Lung (tissue), 17 donors: ENCODE measurements at places on chromosomes 2 and 18. TPM values are rescaled to one million over a fixed set of nuclear protein-coding genes. Genes with fewer than 3 reads are reported as not detected.

Gene KCTD18
- 14.1 TPM for total RNA-seq

Gene TCF4
- total RNA-seq = 111 TPM

Gene CLEC4F
- total RNA-seq = 0.31 TPM

Gene ALMS1
- 58.0 TPM for total RNA-seq

Gene G6PC2
- not detected for total RNA-seq

Gene INHBB
- 0.97 TPM for total RNA-seq

Gene AQP4
- 490 TPM for total RNA-seq

Gene RFX8
- total RNA-seq = 0.88 TPM

GRCh38 chr18:22186484-22186971, 17.1 kb downstream of the GATA6 start:
- no peak for DNase-seq

DNA sequence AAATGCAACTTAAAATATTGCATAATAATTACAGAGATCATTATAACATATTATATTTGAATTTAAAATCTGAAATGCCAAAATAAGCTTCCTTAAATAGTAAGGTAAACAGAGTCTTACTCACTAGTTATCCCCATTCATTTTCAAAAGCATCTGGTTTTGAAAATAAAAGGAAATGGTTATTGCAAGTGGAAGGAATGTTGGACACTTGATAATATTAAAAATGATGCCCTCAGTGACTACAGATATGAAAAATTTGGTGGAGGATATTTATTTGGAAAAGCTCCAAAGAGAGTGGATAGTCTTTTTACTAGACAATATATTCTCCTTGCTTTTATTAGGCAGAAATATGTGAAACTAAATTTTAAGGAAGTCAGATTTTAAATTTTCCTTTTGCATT, 39.7 kb downstream of the CDH19 start:
- no peak for DNase-seq

DNA sequence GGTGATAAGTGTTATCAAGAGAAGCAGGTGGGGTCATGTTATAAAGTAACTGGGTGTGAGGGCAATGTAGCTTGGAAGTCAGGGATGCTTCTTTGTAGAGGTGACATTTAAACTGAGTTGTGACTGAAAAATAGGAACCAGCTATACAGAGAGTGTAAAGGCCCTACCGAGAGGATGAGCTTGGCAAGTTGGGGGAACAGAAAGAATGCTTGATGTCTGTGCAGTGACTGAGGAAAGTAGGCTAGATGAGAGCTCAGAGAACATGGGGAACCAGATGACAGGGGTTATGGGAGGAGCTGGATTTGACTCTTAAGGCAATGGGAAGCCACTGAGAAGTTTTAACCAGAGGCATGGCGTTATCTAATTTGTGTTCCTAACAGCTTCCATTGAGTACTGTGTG, 115.3 kb downstream of the DOCK10 start:
- no peak for DNase-seq

DNA sequence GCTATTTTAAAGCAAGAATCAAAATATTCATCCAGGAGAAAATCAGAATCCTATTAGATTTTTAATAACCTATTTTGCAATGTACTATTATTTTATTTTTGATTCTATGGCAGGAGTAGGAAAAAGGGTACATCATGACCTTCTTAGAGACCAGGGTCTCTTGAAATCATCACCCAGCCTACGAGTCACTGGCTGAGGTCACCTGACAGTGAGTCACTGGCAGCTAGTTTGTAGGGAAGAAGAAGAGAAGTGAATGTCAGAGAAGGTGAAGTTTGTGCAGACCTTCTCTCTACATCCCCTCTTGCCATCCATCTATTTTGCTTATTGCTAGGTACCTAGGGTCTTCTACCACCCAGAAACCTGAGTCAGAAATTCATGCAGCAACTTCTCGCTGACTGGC, 144.2 kb downstream of the ALK start:
- no peak for DNase-seq

GRCh38 chr2:190533175-190533967, 1.2 kb downstream of the NEMP2 start:
- peak; percentile 49 for DNase-seq

- DNase-seq = no peak
Observed at GRCh38 chr18:77124452-77124922, 8.1 kb downstream of the MBP start.

DNA sequence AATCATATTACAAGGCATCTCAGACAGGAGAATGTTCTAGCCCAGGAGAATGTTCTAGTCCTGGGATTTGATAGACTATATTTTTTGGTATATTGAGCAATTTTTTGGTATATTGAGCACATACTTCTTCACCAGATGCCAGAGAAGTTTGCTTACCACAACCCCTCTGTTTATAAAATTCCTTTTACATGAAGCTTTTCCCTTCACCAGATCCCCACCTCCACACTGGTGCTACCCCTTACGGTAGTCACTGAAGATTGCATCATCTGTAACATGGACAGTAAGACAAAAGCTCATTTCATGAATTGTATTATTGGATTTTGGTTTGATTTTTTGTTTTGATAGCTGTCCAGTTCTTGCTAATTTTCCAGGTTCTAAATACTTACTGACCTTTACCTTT, 7.2 kb upstream of the HNMT start:
- no peak for DNase-seq

- peak; percentile 65 for DNase-seq
Observed at GRCh38 chr2:74037379-74037860, 52.7 kb downstream of the TET3 start.

- DNase-seq = peak; percentile 47
Observed at GRCh38 chr2:11726384-11726783, 20.0 kb upstream of the LPIN1 start.

DNA sequence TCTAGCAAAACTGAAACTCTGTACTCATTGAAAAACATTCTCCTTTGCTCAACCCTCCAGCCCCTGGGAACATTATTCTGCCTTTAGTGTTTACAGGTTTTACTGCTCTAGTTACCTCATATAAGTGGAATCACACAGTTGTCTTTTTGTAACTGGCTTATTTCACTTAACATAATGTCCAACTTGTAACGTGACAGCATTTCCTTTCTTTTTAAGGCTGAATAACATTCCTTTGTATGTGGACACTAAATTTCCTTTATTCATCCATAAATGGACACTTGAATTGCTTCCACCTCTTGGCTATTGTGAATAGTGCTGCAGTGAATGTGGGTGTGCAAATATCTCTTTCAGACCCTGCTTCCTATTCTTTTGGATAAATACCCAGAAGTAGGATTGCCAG, 144.9 kb downstream of the ACTR3 start:
- no peak for DNase-seq

DNA sequence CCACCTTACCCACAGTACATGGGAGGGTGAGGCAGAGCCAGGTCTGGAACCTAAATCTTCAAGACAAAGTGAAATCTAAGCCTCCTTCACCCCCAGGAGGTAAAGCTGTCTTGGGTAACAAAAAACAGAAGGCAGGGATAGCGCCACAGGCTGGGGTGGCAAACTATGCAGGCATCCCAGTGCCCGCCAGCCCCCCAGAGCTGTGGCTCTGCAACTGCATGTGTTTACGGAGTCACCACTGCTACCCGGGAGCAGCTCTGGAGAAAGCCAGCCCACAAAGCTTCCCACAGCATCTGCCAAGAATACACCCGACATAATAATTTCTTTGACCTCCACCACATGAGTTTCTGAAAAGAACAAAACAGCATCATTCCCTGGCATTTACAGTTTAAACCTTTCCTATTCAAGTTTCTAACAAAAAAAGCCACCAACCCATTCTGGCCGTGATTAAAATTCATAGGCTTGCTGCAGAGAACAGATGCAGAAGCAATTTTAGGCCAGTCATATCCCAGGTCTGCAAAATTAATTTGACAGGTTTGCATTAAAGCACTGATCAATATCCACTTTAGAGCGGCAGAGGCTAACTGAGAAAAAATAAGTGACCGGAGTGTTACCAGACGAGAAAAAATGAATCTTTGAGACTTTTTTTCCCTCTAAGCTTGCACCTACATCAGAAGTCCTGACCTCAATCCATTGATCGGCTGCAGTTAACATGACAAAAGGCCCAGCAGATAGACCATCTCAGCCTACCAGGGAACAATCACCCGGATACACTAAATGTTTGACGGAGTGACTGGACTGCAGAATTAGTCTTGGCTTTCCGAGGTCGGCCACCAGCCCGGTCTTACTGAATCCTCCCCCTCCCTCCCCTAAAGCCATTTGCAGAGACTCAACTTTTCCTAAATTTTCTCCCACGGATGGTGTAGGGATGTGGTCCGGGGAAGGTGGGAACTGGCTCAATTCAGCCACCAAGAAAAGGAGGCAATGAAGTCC, 309.6 kb upstream of the SKOR2 start:
- DNase-seq = no peak

- peak; percentile 45 for DNase-seq
Observed at GRCh38 chr2:85017411-85018048, 46.6 kb downstream of the KCMF1 start.

- no peak for DNase-seq
Observed at GRCh38 chr2:1839066-1839756, 94.9 kb upstream of the PXDN start.

DNA sequence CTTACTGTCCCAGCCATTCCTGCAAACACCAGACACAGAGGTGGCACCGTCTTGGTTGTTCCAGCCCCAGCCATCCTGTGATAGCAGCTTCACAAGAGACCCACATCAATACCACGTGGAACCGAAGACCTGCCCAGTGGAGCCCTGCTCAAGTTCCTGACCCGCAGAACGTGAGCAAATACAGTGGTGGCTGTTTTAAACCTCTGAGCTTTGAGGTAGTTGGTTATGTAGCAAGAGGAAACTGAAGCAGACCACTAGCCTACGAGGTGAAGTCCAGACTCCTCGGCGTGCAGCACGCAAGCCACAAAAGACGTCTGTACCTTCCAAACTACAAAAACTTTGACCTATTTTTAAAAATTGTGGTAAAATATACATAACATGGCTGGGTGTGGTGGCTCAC, 96.1 kb upstream of the ODC1 start:
- DNase-seq = no peak
